BE2C (cell line): ENCODE measurements at places on chromosomes 7 and 10.

DNA sequence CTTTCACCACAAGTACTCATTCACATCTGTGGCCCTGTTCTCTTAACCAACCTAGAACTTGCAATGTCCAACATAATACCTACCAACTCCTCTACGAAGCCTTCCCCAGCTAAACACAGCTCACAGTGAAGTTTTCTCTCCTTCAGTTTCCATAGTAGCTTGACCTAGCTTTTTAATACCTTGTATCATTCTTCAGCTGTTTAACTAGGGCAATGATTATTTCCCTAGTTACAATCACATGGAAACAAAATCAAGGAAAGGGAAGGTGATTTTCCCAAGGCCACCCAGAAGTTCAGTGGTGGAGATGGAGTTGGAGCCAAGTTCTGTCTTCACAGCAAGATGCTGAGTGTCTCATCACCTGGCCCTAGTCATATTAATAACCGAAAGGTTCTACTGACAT is 16.3 kb downstream of the CDHR3 start:
- DNase-seq: no peak

GRCh38 chr10:119215371-119215770 is 8.0 kb downstream of the GRK5 start:
- DNase-seq: no peak

GRCh38 chr10:79380125-79380945 is 33.1 kb downstream of the PPIF start:
- no peak for DNase-seq

DNA sequence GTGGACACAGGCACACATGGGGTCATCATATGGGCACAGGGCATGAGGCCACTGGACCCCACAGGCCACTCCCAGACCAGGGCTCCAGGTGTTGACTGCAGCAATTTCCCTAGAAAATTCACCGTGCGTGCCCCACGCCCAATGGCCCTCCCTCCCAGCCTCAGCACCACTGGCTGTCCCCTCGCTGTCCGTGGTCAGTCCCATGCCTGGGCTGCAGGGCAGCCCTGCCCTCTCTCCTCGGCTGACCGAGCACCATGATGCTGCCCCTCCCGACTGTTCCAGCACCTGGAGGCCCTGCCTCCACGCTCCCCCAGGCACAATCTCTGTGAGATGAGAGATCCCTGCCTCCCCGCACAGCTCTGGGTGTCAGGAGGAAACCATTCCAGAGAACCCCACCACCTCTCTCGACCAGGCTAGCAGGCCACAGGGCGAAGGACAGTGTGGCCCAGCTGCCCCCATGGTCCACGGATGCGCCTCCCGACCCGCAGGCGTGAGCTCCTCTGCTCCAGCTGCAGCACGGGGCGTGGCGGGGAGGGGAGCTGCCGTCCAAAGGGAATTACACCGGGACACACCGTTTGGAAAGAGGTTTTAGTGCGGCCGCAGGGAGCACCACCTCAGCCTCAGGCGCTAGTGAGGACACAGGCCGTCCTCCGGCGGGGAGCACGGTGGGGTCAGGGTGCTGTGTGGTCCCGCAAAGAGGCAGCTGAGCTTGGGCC is 12.6 kb downstream of the NUDT1 start:
- no peak for DNase-seq

GRCh38 chr7:71377469-71377868 is 245.5 kb downstream of the GALNT17 start:
- no peak for DNase-seq

- DNase-seq: no peak
Observed at GRCh38 chr10:74704629-74705357, 121.6 kb upstream of the KAT6B start.

- DNase-seq: no peak
Observed at GRCh38 chr7:136530831-136531230, 337.6 kb upstream of the CHRM2 start.

DNA sequence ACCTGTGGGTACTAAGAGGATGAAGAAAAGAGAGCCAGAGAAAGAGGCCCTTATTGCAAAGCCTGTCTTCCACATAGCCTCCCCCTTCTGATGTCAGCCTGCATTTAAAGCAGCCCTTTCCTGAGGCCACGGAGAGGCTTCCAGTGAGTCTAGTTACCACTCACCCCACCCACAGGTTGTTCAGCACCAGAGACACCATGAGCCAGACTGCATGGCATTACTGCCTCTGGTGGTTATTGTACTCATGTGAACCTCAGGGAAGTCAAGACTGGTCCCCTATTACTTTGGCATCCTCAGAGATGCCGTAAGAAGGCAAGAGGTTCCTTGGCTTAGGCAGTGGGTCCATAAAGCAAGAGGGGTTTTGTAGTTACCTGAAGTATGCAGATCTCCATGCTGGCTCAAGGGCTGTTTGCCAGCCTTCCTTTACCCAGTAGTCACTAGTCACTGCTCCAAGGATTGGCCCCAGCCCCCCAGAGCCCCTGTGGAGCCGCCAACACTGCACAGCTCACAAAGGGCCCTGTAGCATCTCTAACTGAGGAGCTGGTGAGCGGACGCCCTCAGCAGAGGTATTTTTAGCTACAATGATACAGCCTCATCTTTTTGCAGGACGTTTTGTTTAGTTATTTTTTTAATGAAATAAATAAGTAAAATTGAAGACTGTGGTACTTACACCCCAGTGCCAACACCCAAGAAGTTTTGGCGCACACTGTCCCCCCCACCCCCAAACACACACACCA is 20.7 kb downstream of the LRRC4 start:
- DNase-seq: no peak

DNA sequence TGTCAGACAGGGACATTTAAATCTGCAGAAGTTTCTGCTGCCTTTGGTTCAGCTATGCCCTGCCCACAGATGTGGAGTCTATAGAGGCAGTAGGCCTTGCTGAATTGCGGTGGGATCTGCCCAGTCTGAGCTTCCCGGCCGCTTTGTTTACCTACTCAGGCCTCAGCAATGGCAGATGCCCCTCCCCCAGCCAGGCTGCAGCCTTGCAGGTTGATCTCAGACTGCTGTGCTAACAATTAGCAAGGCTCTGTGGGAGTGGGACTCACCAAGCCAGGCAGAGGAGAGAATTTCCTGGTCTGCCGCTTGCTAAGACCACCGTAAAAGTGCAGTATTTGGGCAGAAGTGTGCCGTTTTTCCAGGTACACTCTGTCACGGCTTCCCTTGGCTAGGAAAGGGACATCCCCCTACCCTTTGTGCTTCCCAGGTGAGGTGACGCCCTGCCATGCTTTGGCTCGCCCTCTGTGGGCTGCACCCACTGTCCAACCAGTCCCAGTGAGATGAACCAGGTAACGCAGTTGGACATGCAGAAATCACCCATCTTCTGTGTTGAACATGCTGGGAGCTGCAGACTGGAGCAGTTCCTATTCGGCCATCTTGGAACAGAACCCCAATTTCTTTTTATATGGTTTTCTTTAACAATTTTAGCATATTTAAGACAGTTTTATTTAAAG is 28.4 kb upstream of the VWDE start:
- no peak for DNase-seq

GRCh38 chr10:126021833-126022500 is 125.6 kb downstream of the FANK1 start:
- no peak for DNase-seq

GRCh38 chr10:85477979-85478378 is 888.6 kb downstream of the GRID1 start:
- no peak for DNase-seq

DNA sequence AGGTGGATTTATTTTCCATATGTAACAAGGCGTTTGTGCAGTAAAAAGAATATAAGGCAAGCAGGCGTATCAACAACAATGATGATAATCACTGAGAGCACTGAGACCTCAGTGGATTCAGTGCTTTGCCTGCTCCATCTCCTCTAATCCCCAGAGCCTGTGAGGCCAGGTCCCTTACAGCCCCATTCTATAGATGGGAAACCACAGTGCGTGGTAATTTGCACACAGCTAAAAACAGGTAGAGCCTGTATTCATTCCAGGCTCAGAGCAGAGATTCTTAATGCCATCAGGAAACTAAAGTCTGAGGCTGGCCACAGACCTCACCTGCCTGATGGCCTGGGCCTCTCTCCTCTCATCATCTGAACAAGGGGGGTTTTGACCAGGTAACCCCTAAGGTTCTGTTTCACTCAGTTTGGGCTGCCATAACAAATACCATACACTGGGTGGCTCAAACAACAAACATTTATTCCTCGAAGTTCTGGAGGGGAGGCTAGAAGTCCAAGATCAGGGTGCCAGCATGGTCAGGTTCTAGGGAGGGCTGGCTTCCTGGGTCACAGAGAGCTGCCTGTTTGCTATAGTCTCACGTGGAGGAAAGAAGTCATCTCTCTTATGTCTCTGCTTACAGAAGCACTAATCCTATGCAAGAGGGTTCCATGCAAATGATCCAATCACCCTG is 10.3 kb upstream of the RASSF4 start:
- no peak for DNase-seq

- no peak for DNase-seq
Observed at GRCh38 chr10:105001269-105001668, 360.2 kb downstream of the SORCS3 start.

GRCh38 chr7:27689150-27689549 is 26.5 kb upstream of the HIBADH start:
- DNase-seq: no peak

GRCh38 chr7:22219036-22219435 is 137.9 kb downstream of the RAPGEF5 start:
- DNase-seq: no peak

DNA sequence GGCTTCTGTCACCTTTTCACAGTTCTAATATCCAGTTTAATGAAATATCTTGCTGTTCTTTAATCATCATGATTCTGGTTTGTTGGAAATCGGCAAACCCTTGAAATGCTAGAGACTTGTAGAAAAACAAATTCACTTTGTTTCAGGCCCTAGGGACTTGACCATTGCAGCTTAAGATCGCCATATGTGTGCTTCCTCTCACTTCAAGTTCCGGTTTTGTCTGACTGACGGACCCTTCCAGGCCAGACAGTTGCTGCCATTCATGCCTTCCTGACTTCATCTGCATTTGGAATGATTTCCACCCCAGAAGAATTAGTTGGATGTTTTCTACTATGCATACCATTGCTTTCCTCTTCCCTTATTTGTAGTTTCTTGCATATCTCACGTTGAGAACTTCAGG is 125.6 kb downstream of the CELF2 start:
- DNase-seq: no peak

DNA sequence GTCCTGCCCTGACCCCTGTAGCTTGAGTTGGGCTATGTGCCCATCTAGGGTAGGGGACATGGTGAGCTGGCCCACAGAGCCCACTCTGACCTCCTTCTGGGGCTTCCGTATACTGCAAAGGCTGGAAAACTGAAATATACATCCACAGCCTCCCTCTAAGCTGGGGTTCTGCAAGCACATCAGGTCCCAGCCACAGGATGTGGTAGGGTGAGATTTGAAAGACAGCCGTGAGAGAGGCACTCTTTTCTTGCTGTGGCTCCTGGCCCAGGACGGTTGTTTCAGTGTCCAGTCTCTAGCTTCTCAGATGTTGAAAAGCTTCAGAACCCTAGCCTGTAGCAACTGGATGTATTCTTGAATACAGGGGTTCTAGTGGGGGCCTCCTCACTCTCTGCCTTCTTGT is 60.1 kb upstream of the ADRB1 start:
- DNase-seq: no peak

- peak; percentile 25 for DNase-seq
Observed at GRCh38 chr7:91034459-91035368, 229.5 kb upstream of the FZD1 start.

DNA sequence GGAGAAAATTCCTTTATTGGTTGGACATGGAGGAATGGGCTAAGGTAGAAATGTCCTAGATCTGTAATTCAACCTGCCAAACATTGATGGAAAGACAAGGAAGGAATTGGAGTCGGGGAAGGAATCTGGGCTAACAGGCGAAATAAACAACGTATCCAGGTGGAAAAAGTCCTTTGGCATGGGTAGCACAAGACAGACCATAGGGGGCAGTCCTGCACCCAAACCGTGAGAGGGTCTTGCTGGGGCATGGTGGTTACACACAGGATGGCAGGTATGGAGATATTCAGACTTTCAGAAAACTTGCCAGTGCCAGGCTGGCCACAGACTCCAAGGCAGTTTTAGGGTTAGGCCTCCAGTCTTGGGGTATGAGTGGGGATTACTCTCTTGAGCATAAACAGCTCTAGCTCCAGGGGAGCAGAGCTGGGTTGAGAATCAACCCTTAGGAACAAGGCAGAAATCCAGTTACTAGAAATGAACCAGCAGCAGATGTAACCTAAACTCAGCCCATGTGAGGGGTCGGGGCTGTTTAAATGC is 188.6 kb upstream of the GDF10 start:
- no peak for DNase-seq

DNA sequence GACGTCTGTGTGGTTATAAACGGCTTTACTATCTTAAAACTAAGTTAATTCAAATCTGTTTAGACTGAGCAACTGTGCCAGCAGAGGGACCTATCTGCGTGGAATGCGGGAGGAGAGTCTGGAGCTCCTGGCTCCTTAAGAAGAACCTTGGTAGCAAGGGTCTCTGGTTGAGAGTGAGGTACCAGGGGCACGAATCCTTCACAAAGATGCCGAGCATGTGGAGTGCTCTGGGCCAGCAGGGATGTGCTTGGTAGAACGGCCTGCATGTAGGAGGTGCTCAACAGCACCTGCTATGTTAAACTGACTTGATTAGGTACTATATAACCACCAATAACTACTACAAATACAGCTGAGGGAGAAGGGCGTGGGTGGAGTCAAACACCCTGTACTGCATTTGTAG is 102.6 kb downstream of the VIPR2 start:
- no peak for DNase-seq

GRCh38 chr10:77195101-77195500 is 442.5 kb downstream of the KCNMA1 start:
- no peak for DNase-seq

- no peak for DNase-seq
Observed at GRCh38 chr10:88659725-88660597, 4.3 kb upstream of the LIPF start.

GRCh38 chr7:129771201-129771927 is 159.8 kb downstream of the NRF1 start:
- DNase-seq: no peak

GRCh38 chr7:28806841-28807240 is 151.3 kb downstream of the TRIL start:
- no peak for DNase-seq

GRCh38 chr10:58807629-58808022 is 295.0 kb downstream of the BICC1 start:
- no peak for DNase-seq

DNA sequence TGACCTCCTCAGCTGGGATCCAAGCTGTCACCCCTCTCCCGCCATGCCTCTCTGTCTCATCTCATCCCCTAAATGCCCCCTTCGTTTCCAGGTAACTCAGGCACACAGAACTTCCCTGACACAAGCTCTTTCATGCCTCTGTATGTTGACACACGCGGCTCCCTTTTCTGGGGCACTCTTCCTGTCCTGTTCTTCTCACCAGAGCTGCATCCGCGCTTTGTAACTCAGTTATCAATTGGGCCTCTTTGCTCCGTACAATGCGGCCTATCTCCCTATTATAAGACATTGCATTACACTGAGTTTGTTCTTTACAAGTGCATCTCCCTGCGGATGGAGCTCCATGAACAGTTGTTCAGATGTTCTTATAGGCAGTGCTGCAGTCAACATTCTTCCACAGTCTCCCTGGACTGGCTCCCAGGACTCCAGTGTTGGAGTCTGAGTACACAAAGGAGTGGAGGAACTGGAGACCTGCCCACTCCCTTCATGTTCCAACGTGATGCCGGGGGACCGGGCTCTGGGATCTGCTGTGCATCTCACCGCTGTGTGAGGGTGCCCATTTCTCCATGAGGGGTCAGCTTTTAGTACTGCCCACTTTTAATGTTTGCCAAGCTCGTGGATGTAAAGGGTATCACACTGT is 56.9 kb upstream of the TNS3 start:
- no peak for DNase-seq
